ENCODE measurements at places on chromosomes 5 and 9.

DNA sequence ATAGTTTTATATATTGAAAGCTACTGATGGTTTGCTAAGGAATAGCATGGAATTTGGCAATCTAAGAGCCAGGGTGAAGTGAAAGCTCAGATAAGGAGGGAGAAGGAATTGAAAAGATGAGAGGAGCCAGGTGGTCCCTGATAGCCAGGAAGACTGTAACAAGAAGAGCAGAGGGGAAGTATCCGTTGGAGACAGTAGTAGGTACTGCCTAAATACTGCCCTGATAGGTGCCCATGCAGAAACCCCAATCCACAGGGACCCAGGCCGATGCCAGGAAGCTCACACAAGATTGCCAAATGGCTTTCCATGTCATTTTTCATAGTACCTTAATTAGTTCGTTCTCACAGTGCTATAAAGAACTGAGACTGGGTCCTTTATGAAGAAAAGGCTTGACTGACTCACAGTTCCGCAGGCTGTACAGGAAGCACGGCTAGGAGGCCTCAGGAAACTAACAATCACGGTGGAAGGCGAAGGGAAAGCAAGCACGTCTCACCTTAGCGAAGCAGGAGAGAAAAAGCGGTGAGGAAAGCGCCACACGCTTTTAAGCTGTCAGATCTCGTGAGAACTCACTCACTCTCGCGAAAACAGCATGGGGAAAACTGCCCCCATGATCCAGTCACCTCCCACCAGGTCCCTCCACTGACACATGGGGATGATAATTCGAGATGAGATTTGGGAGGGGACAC is 13.0 kb downstream of the ACTL7B start:
- DNase-seq, result no peak

DNA sequence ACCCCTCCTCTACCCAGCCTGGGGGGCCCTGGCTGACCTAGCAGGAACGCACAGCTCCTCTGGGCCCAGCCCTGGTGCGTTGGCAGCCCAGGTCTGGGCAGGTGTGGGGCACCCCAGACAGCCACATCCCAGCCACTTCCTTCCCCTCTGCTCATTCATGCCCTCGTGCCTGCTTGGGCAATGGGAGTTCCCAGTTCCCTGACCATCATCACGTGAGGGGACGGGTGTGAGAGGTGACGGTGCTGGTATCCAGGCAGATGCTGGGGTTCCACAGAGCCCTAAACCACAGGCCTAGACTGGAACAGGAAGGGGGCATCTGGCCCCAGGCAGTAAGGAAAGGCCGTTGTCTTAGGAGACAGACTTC is 8.4 kb downstream of the RALGDS start:
- peak; percentile 57 for DNase-seq

- DNase-seq, result no peak
These were observed 4.4 kb upstream of the MEF2C start for GRCh38 chr5:88887342-88887741.

- no peak for DNase-seq
These were observed 377.1 kb downstream of the EFNA5 start for GRCh38 chr5:107293541-107294210.

DNA sequence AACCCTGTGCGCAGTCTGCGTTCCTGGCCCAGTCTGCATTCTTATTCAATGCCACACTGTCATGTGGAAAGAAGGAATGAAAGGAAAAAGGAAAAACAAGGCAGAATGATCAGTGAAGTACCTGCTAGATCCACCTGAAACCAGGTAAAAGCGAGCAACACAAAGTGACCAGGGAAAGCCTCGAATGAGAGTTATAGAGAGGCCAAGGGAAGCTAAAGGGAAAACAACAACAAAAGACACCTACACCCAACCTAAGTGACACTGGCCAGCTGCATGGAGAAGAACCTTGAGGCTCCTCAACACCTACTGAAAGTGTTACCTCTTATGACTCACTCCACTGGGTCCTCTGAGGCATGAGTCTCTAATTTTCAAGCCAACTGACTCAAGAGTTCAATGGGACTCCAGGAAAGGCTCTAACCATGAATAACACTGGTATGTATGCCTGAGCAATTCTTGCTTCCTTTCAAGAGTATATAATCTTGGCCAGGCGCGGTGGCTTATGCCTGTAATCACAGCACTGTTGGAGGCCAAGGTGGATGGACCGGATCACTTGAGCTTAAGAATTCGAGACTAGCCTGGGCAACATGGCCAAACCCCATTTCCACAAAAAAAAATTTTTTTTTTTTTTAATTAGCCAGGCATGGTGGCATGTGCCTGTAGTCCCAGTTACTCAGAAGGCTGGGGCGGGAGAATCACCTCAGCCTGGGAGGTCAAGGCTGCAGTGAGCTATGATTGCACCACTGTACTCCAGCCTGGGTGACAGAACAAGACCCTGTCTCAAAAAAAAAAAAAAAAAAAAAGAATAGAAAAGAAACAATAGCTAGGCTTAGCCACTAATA is 29.0 kb downstream of the MTMR12 start:
- DNase-seq, result no peak
